ENCODE measurements at places on chromosomes 12 and 14.

DNA sequence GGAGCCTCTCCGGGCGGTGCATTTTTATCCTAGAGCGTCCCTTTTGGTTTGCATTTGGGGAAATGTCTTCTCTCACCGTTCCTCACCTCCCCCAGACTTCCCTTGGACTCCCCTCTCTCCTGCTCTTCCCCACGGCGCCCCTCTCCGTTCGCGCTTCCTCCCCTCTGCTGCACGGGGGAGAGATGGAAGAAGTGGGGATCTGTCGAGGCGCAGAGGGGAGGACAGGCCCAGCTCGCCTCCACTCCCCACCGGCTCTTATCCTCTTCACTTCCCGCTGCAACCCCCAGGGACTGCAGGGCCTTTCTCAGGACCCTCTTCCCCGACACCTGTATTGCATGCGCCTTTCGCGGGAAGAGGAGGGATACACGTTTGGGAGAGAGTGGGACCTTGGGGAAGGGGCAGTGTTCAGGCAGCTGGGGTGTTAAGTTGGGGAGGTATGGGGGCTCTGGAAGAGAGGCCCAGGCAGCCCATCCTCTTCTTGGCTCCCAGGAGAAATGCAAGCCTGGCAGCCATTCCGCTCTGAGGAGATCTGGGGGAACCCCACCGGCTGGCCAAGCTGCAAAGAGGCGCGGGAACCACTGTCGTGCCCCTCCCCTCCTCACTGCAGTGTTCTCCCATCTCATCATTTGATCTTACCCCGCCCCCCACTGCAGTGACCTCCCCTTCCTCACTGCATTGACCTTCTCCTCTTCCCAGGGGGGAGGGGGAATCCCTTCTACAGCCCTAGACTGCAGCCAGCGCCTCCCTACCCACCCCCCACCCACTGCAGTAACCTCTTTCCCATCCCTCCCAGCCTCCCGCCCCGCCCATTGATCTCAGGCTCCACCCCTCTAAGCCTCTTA is 788 bp downstream of the ENO2 start:
- peak; percentile 14 for DNase-seq

GRCh38 chr14:92519246-92520101 is 5.9 kb downstream of the RIN3 start:
- no peak for DNase-seq

DNA sequence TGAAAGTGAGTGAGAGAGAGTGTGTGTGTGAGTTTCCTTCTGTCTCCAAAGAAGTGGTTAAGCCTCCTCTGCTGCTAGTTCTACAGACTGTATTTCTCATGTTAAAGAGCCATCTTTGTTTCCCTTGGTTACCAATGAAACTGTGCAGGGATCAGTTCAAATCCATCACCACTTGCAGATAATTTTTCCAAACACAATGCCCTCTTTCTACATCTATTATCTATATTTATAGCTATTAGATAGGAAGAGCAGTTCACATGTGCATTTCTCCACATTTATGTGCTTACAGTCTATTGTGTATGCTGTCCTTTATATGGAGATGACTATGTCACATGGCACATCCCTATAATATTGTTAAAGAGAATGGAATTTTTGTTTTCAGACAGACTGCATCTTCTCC is 2.2 kb upstream of the DAAM1 start:
- DNase-seq = no peak

DNA sequence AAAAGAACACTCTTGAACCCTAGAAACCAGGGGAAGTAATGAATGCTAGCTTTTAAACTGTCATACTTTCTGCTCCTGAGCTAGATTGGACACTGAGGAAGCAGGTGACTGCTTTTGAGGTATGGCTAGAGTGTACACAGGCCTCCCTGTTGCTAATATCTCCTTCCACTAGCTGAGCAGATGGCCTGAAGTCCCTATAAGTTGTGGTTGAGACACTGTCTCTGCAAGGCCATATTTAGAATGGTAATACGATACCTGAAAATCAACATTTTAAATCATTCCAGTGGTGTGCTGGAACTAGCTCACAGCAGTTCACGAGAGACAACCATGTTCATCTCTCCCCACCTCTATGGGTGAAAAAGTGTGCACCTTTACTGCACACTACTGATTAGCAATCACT is 46.4 kb upstream of the BMP4 start:
- no peak for DNase-seq

DNA sequence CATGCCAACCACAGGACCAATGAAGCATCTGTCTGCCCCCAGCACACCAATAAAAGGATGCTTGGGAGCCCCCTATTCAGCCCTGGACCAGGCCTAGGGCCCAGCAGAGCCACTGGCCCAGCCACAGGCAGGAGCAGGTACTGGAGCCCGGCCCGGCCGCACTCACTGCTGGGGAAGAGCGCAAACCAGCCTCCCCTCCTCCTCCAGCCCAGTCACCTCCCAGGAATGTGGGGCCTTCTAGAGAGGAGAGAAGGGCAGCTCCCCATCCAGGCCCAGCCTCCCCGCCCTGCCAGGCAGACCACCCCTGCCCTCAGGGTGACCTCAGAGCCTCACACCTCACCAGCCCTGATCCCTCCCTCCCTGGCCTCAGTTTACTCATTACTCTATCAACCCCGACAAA is 56.2 kb downstream of the CCNK start:
- DNase-seq = no peak

- DNase-seq = no peak
These were observed 15.3 kb upstream of the NUDT14 start for GRCh38 chr14:105196265-105196960.
